IMR-90 (cell line): ENCODE measurements at places on chromosomes 12 and 14. TPM values are rescaled to one million over a fixed set of nuclear protein-coding genes. Genes with fewer than 3 reads are reported as not detected.
A peak's percentile ranks its signal among the peaks of the same experiment; 100 is the strongest.

MYF5 gene
- not detected in 2 replicates for total RNA-seq

POTEM gene
- total RNA-seq = not detected in 2 replicates

COX8C gene
- not detected in 2 replicates for total RNA-seq

MYH6 gene
- total RNA-seq = not detected in 2 replicates

GPR65 gene
- 0.18 and 0.28 TPM in 2 replicates for total RNA-seq

NT5DC3 gene
- 17.6 and 23.1 TPM in 2 replicates for total RNA-seq

DNA sequence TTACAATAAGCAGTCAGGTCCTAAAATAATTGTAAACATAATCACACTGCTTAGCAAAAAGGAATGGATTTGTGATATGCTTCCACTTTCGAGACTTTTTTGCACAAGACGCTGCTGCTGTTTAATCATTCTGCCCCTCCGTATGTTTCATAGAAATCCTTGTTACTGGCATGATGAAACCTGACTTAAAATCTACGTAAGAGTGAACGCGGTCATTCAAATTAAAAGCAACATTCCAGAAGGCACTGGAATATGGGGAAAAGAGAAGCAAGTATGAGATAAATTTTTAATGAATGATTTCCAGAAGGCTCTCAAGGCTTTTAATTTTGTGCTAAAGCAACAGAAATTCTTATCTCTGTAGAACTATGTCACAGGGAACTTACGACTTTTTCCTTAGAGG, 1.1 kb downstream of the CNIH1 start:
- peak overlapping the region; percentile 62 for H3K4me3 ChIP-seq
- peaks cover 11% of the 10 kb centered on the region for H3K4me1 ChIP-seq
- peaks cover 1% of the 10 kb centered on the region; the same call in 1 of the 2 replicates for H3K36me3 ChIP-seq
- no peaks in the 10 kb centered on the region for H3K27me3 ChIP-seq

DNA sequence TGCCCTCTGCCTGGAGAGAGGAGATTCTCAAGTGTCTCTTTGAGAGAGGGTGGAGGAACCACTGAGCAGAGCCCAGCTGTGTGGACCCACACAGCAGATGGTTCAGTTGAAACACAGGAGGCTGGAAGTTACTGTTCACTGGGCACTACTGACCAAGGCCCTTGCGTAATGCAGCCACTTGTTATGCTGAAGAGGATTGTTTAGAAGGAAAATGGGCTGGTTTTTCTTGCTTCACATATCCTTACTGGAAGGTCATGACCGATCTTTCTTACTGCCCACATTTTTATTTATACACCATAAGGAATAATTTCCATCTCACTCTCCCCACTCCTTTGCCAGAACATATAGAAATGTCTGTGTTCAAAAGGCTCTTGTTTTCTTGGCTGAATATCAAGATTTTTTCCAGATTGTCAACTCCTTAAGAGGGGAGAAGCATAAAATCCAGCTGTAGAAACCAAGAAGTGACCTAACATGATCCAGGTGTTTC, 375.1 kb upstream of the DDHD1 start:
- H3K4me3 ChIP-seq = no peak overlapping the region
- H3K27ac ChIP-seq = peak overlapping the region; percentile 96; the same call in 1 of the 2 replicates
- no peaks in the 10 kb centered on the region for H3K27me3 ChIP-seq
- peaks cover 25% of the 10 kb centered on the region for H3K4me1 ChIP-seq
- DNase-seq = peak; percentile 81

DNA sequence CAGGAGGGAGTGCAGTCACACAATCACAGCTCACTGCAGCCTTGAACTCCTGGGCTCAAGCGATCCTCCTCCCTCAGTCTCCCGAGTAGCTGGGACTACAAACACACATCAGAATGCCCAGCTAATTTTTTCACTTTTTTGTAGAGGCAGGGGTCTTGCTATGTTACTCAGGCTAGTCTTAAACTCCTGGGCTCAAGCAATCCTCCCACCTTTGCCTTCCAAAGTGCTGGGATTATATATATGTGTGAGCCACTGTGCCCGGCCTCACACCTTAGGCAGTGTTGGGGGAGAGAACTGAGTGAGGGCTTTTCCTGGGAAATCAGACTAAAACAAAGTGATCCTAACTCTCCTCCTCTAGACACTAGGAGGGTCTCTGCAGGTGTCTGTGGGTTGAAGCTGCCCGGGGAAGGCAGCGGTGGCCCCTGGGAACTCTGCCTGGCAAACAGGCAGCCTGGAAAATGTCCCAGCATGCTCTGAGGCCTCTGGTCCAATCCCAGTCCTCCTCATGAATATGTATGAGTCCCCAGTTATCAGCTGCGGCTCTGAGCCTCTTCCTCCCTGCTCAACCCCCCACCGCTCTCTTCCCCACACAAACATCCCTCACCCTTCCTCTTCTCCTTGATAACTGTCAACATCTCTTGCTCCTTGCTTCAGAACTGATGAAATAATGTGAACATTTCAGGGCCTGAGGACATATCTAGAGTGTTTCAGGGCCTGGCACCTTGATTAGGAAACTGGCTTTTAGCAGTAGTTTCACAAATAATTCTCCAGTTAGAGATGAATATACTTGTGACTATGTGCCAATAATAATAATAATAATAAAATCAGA, 7.9 kb upstream of the NAA25 start:
- no peaks in the 10 kb centered on the region for H3K27me3 ChIP-seq
- H3K4me1 ChIP-seq = peaks cover 15% of the 10 kb centered on the region
- H3K36me3 ChIP-seq = no peaks in the 10 kb centered on the region
- DNase-seq = peak; percentile 61
- H3K4me3 ChIP-seq = no peak overlapping the region

DNA sequence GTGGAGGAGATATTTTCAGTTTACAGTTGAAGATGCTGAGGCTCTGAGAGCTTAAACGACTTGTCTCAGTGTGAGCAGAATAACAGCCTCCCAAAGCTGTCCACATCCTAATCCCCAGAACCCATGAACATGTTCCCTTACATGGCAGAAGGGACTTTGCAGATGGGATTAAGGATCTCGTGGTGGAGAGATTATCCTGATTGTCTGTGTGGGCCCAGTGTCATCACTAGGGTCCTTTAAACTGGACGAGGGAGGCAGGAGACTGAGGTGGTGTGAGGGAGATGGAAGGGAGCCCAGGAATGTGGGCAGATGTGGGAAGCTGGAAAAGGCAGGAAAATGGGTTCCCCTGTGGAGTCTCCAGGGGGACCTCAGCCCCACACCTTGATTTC, 9.6 kb upstream of the KRT80 start:
- H3K4me1 ChIP-seq = peaks cover 29% of the 10 kb centered on the region
- no peak for DNase-seq
- no peaks in the 10 kb centered on the region for H3K36me3 ChIP-seq
- H3K27ac ChIP-seq = no peak overlapping the region
- no peaks in the 10 kb centered on the region for H3K27me3 ChIP-seq

- H3K27ac ChIP-seq = no peak overlapping the region
- H3K36me3 ChIP-seq = no peaks in the 10 kb centered on the region
- DNase-seq = no peak
Observed at GRCh38 chr12:130989391-130989790, 35.7 kb downstream of the ADGRD1 start.

GRCh38 chr14:96478119-96478518, 24.1 kb upstream of the PAPOLA start:
- H3K4me3 ChIP-seq = no peak overlapping the region
- H3K4me1 ChIP-seq = no peaks in the 10 kb centered on the region
- no peaks in the 10 kb centered on the region for H3K36me3 ChIP-seq
- H3K27me3 ChIP-seq = peaks cover 3% of the 10 kb centered on the region; the same call in 1 of the 2 replicates
- H3K27ac ChIP-seq = no peak overlapping the region
- no peak for DNase-seq

DNA sequence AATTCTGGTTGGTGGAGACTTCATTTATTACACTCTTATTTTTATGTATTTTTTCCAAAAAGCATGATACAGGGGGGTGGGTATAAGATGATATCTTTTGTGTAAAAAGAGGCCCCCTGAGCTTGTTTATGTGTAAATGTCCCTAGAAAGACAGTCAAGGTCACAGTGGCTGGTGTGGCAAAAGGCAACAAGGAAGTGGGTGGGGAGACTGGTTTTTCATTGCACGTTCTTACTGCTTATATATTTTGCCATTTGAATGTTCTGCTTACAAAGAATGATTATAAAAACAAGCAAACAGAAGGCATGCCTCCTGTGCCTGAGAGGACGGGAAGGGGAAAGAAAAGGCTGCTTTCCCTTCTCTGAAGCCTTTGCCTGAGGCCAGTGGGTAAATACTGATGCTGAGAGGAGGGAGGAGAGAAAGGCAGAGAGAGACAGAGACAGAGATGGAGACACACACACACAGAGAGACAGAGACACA, 24.1 kb upstream of the ADIPOR2 start:
- peak overlapping the region; percentile 49; the same call in 1 of the 2 replicates for H3K27ac ChIP-seq
- no peak overlapping the region for H3K4me3 ChIP-seq
- peaks cover 2% of the 10 kb centered on the region; the same call in 1 of the 2 replicates for H3K4me1 ChIP-seq

GRCh38 chr12:128131955-128132354, 135.0 kb upstream of the TMEM132C start:
- no peaks in the 10 kb centered on the region for H3K36me3 ChIP-seq
- no peak overlapping the region for H3K4me3 ChIP-seq
- no peak overlapping the region for H3K27ac ChIP-seq
- no peak for DNase-seq

DNA sequence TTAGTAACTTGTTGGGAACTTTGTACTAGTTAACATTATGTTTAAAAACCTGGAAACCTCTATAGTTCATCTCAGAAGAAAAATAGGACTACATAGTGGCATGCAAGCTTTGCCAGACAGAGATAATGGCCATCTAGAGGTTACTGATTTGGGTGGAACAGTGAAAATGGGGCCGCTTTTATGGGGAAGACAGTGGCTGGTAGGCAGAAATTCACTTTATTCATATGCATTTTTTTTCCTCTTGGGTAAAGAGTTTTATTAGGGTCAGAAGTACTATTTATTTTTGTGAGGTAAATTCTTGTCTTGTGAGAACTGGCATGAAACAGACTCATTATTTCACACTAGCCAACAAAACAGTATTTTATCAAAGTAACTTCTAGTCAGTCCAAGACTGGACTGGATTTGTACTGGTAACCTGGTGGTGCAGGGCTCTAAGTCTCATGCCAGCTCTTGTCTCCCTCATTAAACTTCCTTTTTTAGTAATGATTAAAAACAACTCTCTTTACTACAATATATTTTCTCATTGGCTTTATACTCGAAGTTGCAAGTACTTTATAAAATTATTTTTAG, 345.8 kb downstream of the RAD51B start:
- no peaks in the 10 kb centered on the region for H3K36me3 ChIP-seq
- no peak for DNase-seq
- H3K27ac ChIP-seq = no peak overlapping the region
- H3K4me1 ChIP-seq = peaks cover 2% of the 10 kb centered on the region; the same call in 1 of the 2 replicates
- no peaks in the 10 kb centered on the region for H3K27me3 ChIP-seq
- no peak overlapping the region for H3K4me3 ChIP-seq

- no peak for DNase-seq
- no peaks in the 10 kb centered on the region for H3K36me3 ChIP-seq
- H3K4me3 ChIP-seq = no peak overlapping the region
- H3K4me1 ChIP-seq = peaks cover 3% of the 10 kb centered on the region; the same call in 1 of the 2 replicates
- H3K27me3 ChIP-seq = peaks cover 35% of the 10 kb centered on the region
Observed at GRCh38 chr14:94163796-94164195, 10.3 kb upstream of the PPP4R4 start.

DNA sequence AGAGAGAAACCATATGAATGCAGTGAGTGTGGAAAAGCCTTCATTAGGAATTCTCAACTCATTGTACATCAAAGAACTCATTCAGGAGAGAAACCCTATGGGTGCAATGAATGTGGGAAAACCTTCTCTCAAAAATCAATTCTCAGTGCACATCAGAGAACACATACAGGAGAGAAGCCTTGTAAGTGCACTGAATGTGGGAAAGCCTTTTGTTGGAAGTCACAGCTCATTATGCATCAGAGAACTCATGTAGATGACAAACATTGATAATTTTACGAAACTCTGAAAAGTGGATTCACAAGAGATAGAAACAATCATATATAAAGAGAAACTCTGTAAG, 22.9 kb downstream of the ZNF268 start:
- no peak for DNase-seq
- peaks cover 23% of the 10 kb centered on the region for H3K36me3 ChIP-seq
- no peak overlapping the region for H3K4me3 ChIP-seq
- H3K27me3 ChIP-seq = no peaks in the 10 kb centered on the region

- H3K27me3 ChIP-seq = no peaks in the 10 kb centered on the region
- no peaks in the 10 kb centered on the region for H3K36me3 ChIP-seq
- no peak for DNase-seq
- no peak overlapping the region for H3K27ac ChIP-seq
- H3K4me3 ChIP-seq = no peak overlapping the region
- peaks cover 7% of the 10 kb centered on the region for H3K4me1 ChIP-seq
Observed at GRCh38 chr12:92055877-92056276, 89.8 kb downstream of the BTG1 start.

DNA sequence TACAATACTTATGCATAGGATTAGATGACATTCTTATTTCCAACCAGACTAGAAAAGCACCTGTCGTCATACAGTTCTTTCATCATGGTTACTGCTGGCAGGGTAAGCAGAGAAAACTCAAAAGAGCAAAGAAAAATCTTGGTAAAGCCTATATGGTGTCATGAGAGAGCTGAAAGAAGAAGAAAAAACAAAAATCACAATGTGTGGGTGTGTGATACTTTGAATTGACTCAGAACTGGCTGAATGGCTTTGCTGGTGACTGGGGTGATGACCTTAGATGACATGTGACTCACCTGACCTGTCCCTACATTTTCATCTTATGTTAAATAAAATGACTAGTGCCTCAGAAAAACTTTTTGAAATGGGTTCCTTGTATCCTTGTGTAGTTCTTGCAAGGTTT, 278.1 kb upstream of the LMO3 start:
- H3K4me3 ChIP-seq = no peak overlapping the region
- no peaks in the 10 kb centered on the region for H3K27me3 ChIP-seq
- no peak for DNase-seq
- H3K4me1 ChIP-seq = no peaks in the 10 kb centered on the region
- no peaks in the 10 kb centered on the region for H3K36me3 ChIP-seq

GRCh38 chr12:5184186-5184585, 140.5 kb downstream of the KCNA5 start:
- no peaks in the 10 kb centered on the region for H3K4me1 ChIP-seq
- DNase-seq = peak; percentile 57
- no peaks in the 10 kb centered on the region for H3K36me3 ChIP-seq
- no peaks in the 10 kb centered on the region for H3K27me3 ChIP-seq
- H3K27ac ChIP-seq = no peak overlapping the region

- no peak overlapping the region for H3K27ac ChIP-seq
- no peak for DNase-seq
- peaks cover 3% of the 10 kb centered on the region for H3K4me1 ChIP-seq
Observed at GRCh38 chr12:55925371-55925770, 2.3 kb downstream of the PYM1 start.

DNA sequence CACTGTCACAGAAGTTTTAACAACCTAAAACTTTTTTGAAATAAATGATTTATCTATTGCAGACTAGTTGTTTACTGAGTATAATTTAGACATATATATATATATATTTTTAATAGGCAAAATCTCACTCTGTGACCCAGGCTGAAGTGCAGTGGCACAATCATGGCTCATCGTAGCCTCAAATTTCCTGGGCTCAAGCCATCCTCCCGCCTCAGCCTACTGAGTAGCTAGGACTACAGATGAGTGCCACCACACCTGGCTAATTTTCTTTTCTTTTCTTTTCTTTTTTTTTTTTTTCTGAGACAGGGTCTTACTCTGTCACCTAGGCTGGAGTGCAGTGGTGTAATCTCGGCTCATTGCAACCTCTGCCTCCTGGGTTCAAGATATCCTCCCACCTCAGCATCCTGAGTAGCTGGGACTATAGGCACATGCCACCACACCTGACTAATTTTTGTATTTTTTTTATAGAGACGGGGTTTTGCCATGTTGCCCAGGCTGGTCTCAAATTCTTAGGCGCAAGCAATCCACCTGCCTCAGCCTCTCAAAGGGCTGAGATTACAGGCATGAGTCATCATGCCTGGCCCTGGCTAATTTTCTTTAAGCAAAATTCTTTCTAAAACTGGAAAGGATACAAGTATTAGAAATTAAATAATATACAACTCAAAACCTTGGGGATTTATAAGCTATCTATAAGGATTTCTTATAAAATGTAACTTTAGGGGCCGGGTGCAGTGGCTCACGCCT, 23.1 kb downstream of the EEA1 start:
- H3K4me1 ChIP-seq = no peaks in the 10 kb centered on the region
- H3K4me3 ChIP-seq = no peak overlapping the region
- H3K27ac ChIP-seq = no peak overlapping the region
- no peaks in the 10 kb centered on the region for H3K36me3 ChIP-seq
- H3K27me3 ChIP-seq = no peaks in the 10 kb centered on the region
